CD4-positive, alpha-beta memory T cell (primary cell): ENCODE measurements at places on chromosomes 2 and 18.

- DNase-seq = no peak
- no peak overlapping the region for H3K4me3 ChIP-seq
- no peaks in the 10 kb centered on the region for H3K27me3 ChIP-seq
- no peaks in the 10 kb centered on the region for H3K36me3 ChIP-seq
Observed at GRCh38 chr2:12050396-12050795, 304.0 kb downstream of the LPIN1 start.

DNA sequence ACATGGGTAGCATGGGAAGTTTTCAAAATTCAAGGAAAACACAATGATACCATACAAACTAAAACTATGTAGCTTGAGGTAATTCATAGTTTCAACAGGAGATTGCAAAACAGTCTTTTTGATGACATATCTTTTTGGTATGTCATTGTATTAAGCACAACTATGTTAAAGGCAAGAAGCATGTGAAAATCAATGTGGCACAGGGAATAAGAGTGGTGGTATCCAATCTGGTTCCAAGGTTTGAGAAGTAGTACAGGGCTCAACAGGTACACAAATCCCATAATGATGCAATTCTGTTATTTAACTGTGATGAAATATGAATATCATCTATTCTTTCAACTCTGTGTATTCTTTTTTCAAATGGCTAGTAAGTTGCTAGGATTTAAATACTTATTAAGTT, 16.4 kb upstream of the DLX2 start:
- H3K27ac ChIP-seq = no peak overlapping the region
- H3K4me1 ChIP-seq = no peaks in the 10 kb centered on the region
- no peaks in the 10 kb centered on the region for H3K27me3 ChIP-seq
- no peak overlapping the region for H3K4me3 ChIP-seq
- DNase-seq = no peak

- H3K36me3 ChIP-seq = no peaks in the 10 kb centered on the region
- H3K4me3 ChIP-seq = no peak overlapping the region
- H3K27me3 ChIP-seq = no peaks in the 10 kb centered on the region
- H3K27ac ChIP-seq = no peak overlapping the region
- H3K4me1 ChIP-seq = no peaks in the 10 kb centered on the region
Observed at GRCh38 chr2:72394541-72395070, 246.9 kb upstream of the CYP26B1 start.

- H3K27ac ChIP-seq = no peak overlapping the region
- no peak for DNase-seq
- no peak overlapping the region for H3K4me3 ChIP-seq
- H3K36me3 ChIP-seq = no peaks in the 10 kb centered on the region
Observed at GRCh38 chr2:70679259-70679658, 88.7 kb downstream of the ADD2 start.

- H3K36me3 ChIP-seq = no peaks in the 10 kb centered on the region
- no peaks in the 10 kb centered on the region for H3K27me3 ChIP-seq
- H3K4me1 ChIP-seq = no peaks in the 10 kb centered on the region
- no peak for DNase-seq
- no peak overlapping the region for H3K27ac ChIP-seq
- no peak overlapping the region for H3K4me3 ChIP-seq
Observed at GRCh38 chr18:66119347-66119746, 368.5 kb downstream of the CDH7 start.

DNA sequence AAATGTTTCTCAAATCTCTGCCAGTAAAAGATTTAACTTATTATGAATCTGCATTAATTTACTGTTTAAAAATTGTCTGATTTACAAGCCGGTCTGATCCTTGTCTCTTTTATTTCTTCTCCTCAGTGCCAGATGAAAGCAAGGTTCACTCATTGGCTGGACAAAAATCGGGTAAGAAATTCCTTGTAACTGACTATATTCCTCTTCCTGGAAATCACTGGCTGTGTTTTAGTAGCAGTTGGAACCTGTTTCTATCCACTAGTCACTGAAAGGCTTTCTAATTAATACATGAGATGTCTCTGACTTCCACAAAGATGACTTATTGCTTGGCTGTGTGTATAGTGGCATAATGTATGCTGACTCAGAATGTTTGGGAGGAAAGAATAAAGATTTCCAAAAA, 436.6 kb upstream of the NRP2 start:
- no peak overlapping the region for H3K27ac ChIP-seq
- H3K27me3 ChIP-seq = no peaks in the 10 kb centered on the region
- H3K4me3 ChIP-seq = no peak overlapping the region
- H3K4me1 ChIP-seq = no peaks in the 10 kb centered on the region
- no peak for DNase-seq

DNA sequence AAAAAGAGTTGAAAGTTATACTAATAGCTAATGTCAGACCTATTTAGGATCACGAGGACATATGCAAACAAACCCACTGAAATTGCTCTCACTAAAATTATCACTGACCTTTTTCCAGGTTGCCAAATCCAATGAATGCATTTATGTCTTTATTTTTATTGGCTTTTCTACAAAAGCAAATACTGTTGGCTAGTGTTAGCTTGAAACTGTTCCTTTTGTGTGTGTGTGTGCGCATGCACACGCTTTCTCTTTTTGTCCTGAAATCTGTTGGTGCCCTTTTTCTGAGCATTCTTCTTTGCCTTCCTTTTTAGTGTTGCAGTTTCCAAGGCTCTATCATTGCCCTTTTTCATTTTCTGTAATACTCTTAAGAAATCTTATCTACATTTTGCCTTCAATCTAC, 1269.2 kb downstream of the LRP1B start:
- H3K36me3 ChIP-seq = no peaks in the 10 kb centered on the region
- no peak overlapping the region for H3K4me3 ChIP-seq
- H3K27me3 ChIP-seq = no peaks in the 10 kb centered on the region
- H3K4me1 ChIP-seq = no peaks in the 10 kb centered on the region
- H3K27ac ChIP-seq = no peak overlapping the region

GRCh38 chr2:240795916-240796510, 24.0 kb downstream of the KIF1A start:
- no peak overlapping the region for H3K4me3 ChIP-seq
- no peak overlapping the region for H3K27ac ChIP-seq
- no peaks in the 10 kb centered on the region for H3K27me3 ChIP-seq
- no peaks in the 10 kb centered on the region for H3K4me1 ChIP-seq
- no peak for DNase-seq

DNA sequence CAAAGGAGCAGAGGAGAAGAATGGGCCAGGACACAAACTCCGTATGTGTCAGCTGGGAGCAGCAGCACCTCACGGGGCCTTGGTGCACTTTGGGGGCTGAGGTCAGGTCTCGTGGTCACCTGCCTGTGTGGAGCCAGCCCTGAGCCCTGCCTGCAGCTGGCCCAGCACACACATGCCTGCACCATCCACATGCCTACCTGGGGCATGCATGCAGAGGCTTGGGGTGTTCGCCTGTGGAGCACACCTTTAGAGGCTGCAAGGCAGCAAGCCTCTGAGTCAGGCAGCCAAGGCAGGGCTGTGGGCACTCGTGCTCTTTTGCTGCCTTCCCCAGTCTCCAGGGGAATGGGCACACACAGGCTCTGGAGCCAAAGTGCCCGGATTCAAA, 36.0 kb downstream of the ARHGEF4 start:
- H3K4me3 ChIP-seq = no peak overlapping the region
- H3K27me3 ChIP-seq = no peaks in the 10 kb centered on the region
- no peaks in the 10 kb centered on the region for H3K36me3 ChIP-seq
- no peak overlapping the region for H3K27ac ChIP-seq
- no peak for DNase-seq
- H3K4me1 ChIP-seq = no peaks in the 10 kb centered on the region

DNA sequence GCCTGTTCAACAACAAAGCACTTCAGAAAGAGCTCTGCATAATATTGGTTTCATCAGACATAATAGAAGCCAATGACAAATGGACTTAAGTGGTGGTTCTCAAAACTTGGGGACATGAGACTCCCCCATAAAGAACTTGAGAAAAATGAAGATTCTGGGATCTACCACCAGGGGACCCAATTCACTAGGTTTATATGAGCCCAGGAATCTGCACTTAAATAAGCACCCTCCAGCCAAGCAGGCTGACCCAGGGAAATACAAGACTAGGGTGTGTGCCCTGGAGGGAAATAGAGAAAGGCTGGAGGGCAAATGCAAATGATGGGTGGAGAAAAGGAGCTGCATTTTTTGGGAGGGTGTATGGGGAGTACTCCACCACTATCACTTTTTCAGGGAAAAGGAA, 52.5 kb downstream of the SATB2 start:
- no peaks in the 10 kb centered on the region for H3K4me1 ChIP-seq
- no peak overlapping the region for H3K4me3 ChIP-seq
- no peaks in the 10 kb centered on the region for H3K36me3 ChIP-seq
- DNase-seq = no peak

DNA sequence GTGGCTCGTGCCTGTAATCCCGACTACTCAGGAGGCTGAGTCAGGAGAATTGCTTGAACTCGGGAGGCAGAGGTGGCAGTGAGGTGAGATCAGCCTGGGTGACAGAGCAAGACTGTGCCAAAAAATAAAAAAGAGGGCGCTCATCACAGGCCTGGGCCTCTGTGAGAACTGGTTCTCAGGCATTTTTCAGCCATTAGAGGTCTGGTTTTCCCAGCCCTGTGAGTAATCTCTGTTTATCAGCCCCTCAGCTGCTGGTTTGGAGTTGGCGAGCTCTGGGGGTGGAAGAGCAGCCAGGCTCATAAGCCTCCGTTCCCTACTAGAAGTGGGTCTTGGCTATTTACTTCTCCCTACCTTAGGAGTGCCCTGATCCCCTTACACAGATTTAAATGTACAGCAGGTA, 53.1 kb downstream of the CHRNA1 start:
- no peaks in the 10 kb centered on the region for H3K36me3 ChIP-seq
- no peak overlapping the region for H3K27ac ChIP-seq
- peaks cover 4% of the 10 kb centered on the region for H3K27me3 ChIP-seq

DNA sequence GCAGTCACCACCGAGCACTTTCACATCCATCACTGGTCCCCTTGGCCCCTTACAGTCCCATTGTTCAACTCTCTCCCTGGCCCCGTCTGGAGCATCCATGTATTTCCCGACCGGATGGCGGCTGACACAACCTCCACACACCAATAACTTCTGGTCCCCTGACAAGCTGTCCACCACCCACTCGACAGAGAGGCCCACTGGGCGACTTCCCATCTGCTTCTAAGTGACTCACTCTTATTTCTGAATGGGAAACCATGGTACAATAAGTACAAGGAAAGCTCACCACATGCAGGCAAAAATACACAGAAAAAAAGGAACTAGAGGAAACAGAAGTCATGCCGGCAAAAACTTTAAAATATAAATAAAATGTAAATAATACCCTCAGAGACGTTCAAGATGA, 82.9 kb upstream of the RAB12 start:
- no peaks in the 10 kb centered on the region for H3K27me3 ChIP-seq
- H3K36me3 ChIP-seq = no peaks in the 10 kb centered on the region
- no peak overlapping the region for H3K4me3 ChIP-seq
- no peak overlapping the region for H3K27ac ChIP-seq
- DNase-seq = no peak

- no peak overlapping the region for H3K27ac ChIP-seq
- H3K27me3 ChIP-seq = peaks cover 5% of the 10 kb centered on the region
- H3K4me3 ChIP-seq = no peak overlapping the region
Observed at GRCh38 chr2:178327516-178327915, 123.5 kb downstream of the PRKRA start.

- H3K27ac ChIP-seq = no peak overlapping the region
- H3K27me3 ChIP-seq = no peaks in the 10 kb centered on the region
- peak; percentile 4 for DNase-seq
- H3K36me3 ChIP-seq = no peaks in the 10 kb centered on the region
Observed at GRCh38 chr2:3312576-3313345, 64.9 kb downstream of the EIPR1 start.

DNA sequence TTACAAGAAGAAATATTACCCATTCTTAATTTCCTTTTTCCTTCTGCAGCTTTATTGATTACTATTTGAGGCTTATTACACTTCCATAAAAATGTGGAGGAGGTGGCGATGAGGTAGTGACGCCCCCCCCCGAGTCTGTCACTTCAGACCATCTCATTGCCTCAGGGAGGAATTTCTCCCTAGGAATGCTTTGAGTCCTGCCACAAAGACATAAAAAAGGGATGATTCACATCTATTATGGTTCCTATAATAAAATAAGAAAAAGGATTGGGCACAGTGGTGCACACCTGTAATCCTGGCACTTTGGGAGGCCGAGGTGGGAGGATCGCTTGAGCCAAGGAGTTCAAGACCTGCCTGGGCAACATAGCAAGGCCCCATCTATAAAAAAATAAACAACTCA, 93.7 kb downstream of the AOX1 start:
- H3K4me1 ChIP-seq = no peaks in the 10 kb centered on the region
- no peak for DNase-seq
- no peaks in the 10 kb centered on the region for H3K36me3 ChIP-seq
- H3K27me3 ChIP-seq = no peaks in the 10 kb centered on the region
- no peak overlapping the region for H3K4me3 ChIP-seq

GRCh38 chr18:48023334-48024008, 93.0 kb upstream of the SMAD2 start:
- no peak for DNase-seq
- no peak overlapping the region for H3K27ac ChIP-seq
- no peaks in the 10 kb centered on the region for H3K27me3 ChIP-seq
- H3K4me3 ChIP-seq = no peak overlapping the region
- H3K36me3 ChIP-seq = no peaks in the 10 kb centered on the region

- no peak for DNase-seq
- H3K36me3 ChIP-seq = no peaks in the 10 kb centered on the region
- no peaks in the 10 kb centered on the region for H3K4me1 ChIP-seq
- no peak overlapping the region for H3K4me3 ChIP-seq
Observed at GRCh38 chr2:67579216-67579615, 182.1 kb downstream of the ETAA1 start.

DNA sequence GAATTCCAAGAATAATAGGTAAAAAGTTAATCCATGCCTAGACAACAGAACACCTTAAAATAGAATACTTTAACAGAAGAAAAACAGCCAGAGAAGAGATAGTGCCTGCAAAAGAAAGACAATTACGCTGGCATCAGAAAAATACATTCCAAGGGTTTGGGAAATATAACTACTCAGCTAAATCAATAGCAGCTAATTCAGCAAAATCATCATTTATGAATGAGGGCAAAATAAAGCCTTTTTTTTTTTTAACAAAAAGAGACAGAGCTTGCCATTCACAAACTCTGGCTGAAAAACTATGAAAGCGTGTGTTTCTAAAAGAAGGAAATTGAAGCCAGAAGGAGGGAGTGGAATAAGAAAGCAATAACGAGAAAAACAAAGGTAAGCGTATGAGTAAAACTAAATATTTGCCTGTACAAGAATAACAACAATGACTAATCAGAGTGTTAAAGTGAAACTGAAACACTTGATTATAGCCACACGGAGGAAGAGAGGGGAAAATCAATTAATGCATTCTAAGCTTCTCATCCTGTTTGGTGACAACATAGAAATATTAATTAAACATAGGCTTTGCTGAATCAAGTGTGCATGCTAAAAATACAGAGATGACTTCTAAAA, 90.2 kb downstream of the EHD3 start:
- H3K27ac ChIP-seq = no peak overlapping the region
- H3K4me3 ChIP-seq = no peak overlapping the region
- peak; percentile 9 for DNase-seq
- H3K27me3 ChIP-seq = no peaks in the 10 kb centered on the region
- H3K4me1 ChIP-seq = peaks cover 41% of the 10 kb centered on the region

DNA sequence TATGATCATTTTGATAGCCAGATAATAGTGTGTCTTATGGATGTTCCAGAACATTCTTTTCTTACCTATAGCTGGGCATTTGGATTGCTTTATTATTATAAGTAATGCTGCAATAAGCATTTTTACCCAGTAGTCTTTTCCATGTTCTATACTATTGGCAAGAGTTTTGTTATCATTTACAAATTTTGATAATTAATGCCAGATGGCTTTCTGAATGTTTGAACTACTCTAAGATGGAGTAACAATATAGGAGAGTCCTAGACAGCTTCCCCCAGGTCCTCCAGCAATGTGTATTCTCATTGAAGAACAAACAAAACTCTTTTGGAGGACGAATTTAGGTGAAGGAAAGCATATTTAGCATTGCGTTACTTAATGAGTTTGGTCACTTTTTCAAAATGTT, 73.0 kb downstream of the INPP4A start:
- no peaks in the 10 kb centered on the region for H3K27me3 ChIP-seq
- no peak for DNase-seq
- H3K4me3 ChIP-seq = no peak overlapping the region
- peaks cover 58% of the 10 kb centered on the region for H3K4me1 ChIP-seq
